D721Med (cell line): ENCODE measurements at places on chromosomes 1 and 21.

DNA sequence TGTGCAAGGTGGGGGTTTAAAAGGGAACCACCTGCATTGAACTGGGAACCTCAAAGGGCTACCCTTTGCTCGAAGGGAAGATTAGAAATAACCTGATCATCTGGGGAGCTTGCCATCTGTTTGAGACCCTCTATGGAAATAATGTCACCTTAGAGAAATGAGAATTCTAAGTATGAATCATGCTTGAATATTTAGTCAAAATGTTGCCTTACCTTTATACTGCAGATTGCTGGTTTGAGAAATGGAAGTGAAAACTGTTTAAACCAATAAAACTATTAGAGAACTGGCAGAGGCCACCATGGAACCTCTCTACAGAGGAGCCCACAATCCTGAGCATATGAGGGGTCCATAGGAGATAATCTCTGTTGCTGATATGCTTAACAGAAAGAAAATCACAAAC is 131.2 kb upstream of the FAM78B start:
- DNase-seq, result no peak

DNA sequence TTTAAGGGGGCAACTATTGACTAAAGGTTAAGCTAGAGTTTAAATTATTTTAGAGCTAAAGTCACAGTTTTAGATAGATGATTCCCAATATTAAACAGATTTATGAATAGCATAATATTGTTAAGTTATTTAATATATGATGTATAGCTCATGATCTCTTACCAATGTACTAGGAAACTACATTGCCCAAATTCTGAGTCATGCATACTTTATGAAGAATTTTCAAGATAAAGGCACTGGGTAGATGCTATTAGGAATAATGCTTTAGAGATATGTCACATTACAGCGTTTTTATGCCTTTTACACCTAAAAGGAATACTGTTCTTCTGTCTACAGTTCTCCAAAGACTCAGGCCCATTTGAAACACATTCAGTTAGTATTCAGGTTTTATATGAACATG is 215.1 kb downstream of the NCAM2 start:
- no peak for DNase-seq

GRCh38 chr21:14725219-14725618 is 179.1 kb upstream of the SAMSN1 start:
- no peak for DNase-seq

GRCh38 chr1:1199141-1199960 is 7.0 kb downstream of the TNFRSF18 start:
- peak; percentile 12 for DNase-seq

DNA sequence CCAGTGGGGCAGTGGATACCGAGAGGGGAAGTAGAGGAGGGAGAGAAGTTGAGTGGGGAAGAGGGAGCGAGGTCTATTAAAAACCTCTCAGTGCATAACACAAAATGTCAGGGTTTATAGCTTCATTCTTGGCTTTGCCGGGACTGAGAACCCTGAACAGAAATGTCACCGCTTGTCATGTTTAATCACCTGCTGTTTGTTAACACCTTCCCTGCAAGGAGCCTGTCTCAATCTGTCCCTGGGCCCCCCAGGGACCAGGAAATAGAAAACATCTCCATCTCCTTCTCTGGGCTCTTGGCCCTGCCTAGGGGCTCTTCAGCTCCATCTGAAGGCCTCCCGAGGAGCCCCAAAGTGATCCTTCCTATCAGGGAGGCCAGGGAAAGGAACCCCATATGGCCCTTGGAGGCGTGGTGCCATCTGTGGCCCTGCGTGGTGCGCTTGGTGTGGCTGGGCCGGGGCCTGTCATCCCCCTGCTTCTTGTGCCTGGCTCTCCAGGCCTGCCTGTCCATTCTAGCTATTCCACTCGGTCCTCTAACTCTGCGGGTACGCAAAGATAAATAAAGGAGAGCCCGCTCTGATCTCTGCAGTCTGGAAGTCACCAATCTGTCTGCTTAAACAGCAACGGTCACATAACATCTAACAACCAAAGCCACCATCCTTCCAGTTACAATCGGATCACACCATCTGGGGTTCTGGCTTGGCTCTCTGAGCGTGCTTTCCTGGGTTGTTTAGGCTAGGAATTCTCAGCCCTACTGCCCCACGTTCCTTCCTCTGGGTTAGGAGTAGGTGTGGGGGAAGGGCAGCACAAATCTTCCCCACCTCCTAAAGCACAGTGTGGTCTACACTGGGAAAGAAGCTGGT is 113.8 kb downstream of the CASZ1 start:
- DNase-seq, result no peak

DNA sequence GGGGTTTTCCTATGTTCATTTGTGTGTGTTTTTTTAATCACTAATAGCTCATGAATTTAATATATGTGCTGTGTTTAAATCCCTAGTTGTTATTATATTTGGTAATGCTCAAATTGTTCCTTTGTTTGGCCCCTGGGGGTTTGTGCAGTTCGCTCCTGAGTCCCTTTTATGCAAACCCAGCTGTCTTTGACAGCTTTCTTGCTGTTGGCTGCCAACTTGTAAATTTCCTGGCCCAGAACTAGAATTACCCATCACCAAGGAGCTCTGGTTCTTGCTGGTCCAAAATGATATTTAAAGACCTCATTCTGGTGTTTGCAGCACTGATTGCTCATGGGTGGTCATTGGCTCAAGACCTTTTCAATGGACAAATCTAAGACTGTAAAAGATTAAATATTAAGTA is 39.6 kb upstream of the PGBD5 start:
- DNase-seq, result no peak

- DNase-seq, result no peak
These were observed 13.7 kb downstream of the DHRS3 start for GRCh38 chr1:12604114-12604874.

GRCh38 chr1:205714190-205714905 is 34.0 kb upstream of the SLC45A3 start:
- DNase-seq, result no peak

GRCh38 chr1:231691618-231692259 is 65.1 kb downstream of the DISC1 start:
- no peak for DNase-seq

DNA sequence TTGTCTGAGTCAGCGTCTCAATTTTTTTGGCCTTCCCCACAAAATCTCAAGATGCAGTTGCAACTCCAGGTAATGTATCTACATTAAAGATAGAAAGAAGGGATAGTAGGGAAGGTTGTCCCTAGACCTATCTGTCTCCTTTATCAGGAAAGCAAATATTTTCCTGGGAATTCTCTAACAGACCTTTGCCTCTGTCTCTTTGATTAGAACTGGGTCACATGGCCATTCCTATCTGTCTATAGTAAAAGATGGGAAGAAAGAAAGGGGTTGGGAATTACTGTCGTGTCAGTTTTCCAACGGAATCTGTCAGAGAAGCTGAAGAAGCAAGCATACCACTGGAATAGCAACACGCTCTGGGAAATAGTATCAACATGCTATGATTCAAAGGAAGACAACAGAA is 48.7 kb downstream of the ZNF326 start:
- DNase-seq, result no peak

- DNase-seq, result no peak
These were observed 7.5 kb upstream of the FNDC5 start for GRCh38 chr1:32878183-32878582.

- DNase-seq, result no peak
These were observed 7.5 kb downstream of the NCDN start for GRCh38 chr1:35564884-35565741.

DNA sequence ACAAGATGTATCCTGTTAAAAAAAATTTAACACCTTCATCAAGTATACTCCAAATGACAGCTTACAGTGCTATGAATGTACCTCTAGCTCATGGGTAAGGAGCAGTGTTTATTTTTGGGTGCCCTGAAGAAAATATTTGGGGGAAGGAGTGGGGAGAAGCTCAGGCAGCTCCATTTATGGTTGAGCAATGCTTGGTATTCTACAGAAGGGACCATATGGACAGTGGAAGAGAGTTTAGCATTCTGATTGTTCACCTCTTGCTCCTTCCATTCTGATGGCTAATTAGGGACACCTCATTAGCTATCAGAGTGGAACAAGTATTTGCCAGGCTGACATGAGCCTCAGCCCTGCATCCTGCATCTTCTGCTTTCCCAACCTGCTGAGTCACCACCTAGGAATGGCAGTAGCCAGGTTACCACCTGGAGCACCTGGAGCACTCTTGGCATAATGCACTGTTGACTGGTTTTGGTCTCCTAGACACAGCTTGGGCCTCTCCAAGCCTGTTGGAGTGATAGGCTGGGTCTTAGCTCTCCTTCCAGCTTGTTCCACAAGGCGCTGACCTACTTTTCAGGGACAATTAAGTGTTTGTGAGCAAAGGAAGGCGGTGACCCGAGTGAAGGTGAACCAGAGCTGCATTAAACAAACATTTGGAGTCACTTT is 62.0 kb upstream of the MACF1 start:
- DNase-seq, result no peak

DNA sequence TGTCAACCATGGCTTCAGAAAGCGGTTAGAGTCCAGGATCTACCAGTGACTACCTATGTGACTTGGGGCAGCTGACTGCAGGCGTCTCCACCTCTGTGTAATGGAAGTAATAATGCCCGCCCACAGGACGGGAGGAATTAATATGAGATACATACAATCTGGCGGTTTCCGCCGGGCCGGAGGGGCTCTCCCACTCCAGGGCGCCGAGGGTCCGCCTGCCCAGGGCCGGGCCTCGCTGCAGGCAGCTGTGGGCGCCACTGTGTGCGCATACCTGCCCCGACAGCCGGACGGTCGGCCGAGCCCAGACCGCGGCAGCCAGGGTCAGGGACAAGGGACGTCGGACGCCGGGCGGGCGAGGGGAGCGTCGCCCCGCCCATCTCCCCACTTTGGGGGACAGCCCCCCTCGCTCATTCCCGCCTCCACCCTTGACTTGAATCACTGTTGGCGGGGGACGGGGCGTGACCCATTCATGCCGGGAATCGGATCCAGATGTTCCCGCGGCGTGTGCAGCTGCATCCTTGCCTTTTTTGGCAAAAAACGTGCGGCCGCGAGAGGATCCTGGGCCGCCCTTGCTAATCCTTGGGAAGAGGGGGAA is 6.0 kb upstream of the SF3A3 start:
- DNase-seq, result no peak

GRCh38 chr21:41737651-41738324 is 29.1 kb downstream of the RIPK4 start:
- DNase-seq, result no peak

- no peak for DNase-seq
These were observed 6.5 kb downstream of the CD34 start for GRCh38 chr1:207904391-207904790.

- no peak for DNase-seq
These were observed 38.8 kb downstream of the RPL5 start for GRCh38 chr1:92870591-92870990.

- DNase-seq, result no peak
These were observed 12.8 kb upstream of the CTSS start for GRCh38 chr1:150778409-150778808.

- no peak for DNase-seq
These were observed 47.9 kb upstream of the CNN3 start for GRCh38 chr1:94974824-94975223.

DNA sequence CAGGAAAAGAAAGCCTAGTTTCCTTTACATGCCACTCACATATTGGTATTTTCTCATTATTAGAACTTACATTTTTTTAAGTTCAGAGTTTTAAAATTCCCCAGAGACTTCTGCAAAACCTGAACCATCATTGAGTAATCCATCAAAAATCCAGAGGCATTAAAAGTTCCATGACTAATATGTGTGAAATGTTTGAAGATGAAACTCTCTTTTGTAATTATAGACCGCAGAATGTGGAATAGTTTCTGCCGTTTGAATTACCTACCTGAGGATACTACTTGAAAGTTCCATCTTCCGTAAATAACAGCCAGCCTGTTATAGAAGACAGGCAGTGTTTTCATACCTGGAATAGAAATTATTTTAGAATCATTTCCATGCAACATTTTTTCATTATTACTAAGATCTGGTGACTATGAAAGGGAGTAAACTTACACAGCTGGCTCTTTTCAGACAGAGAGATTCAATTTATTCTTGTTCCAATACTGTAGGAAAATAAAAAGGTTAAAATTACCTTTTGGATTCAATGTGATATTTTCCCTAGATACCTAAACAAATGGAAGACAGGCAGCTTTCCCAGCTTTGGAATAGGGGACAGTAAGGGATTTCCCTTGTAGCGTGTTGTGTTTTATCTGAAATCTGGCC is 131.4 kb downstream of the ST6GALNAC5 start:
- no peak for DNase-seq
